ENCODE measurements at places on chromosomes 13 and 19.

- no peak for DNase-seq
Observed at GRCh38 chr19:36821758-36822157, 16.4 kb downstream of the ZNF790 start.

GRCh38 chr19:8703223-8703622 lies 4.6 kb upstream of the ACTL9 start:
- no peak for DNase-seq

- DNase-seq: no peak
Observed at GRCh38 chr13:112172017-112172416, 105.1 kb downstream of the SOX1 start.

GRCh38 chr13:98405107-98405571 lies 171.8 kb downstream of the STK24 start:
- DNase-seq: peak; percentile 29

DNA sequence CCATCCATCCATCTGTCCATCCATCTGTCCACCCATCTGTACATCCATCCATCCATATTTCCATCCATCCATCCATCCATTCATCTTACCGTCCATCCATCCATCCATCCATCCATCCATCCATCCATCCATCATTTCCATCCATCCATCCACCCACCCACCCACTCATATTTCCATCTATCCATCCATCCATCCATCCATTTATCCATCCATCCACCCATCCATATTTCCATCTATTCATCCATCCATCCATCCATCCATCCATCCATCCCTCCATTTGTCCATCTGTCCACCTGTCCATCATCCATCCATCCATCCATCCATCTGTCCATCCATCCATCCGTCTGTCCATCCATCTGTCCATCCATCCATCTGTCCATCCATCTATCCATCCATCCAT lies 20.3 kb upstream of the EMC10 start:
- no peak for DNase-seq

DNA sequence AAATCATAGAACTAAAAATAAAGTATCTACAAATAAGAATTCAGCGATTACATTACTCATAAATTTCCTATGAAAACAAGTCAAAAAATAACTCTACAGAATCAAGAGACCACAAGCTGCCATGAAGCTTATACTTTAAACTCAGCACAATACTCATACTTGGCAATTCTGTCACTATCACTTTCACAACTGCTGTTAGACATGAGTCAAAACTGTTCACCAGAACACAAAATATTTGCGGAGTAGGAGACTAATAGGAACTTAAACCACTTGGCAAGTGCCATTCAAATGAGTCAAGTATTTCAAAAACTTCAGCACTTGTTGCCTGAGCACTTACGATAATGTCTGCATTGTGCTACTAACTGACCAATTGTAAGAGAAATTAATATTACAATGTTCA lies 387.8 kb upstream of the GPC6 start:
- DNase-seq: no peak

DNA sequence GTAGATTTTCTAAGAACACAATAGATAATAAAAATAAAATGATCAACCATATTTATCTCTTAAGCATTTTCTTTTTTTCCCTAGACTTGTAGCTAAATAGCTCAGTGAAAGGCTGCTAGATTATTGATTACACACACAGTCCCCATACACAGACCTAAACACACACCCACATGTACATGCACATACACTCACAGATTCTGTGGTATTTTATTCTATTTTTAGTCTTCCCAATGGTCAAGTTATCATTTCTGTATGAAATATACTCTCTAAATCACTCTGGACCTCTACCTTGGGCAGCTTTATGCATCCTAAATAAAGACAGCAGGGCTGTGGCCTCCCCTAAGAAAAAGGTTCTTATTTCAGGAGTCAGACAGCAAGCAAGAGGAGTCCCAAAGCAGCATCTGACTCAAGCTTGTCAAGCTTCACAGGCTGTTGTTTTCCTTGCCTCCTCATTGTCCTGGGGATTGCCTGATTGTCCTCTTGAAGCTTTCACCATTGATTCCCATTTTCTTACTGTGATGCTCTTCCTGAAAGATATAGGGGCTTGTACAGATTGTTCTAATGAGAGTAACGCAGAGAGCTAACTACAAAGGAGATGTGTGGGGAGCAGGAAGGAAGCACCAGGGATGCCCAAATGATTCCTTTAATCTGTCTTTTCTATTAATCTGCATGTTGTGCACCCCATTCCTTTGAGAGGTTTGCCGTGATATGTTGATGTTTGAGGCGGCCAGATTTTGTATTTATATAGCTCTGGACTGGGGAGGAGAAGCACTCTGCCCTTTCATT lies 986.5 kb downstream of the PCDH17 start:
- no peak for DNase-seq

DNA sequence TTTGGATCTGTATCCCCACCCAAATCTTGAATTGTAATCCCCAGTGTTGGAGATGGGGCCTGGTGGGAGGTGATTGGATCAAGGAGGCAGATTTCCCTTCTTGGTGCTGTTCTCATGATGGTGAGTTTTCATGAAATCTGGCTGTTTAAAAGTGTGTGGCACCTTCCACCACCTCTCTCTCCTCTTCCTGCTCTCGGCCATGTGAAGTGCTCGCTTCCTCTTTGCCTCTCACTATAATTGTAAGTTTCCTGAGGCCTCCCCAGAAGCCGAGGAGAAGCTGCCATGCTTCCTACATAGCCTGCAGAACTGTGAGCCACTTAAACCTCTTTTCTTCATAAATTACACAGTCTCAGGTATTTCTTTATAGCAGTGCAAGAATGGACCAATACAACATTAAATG lies 15.7 kb downstream of the COMMD6 start:
- DNase-seq: no peak

DNA sequence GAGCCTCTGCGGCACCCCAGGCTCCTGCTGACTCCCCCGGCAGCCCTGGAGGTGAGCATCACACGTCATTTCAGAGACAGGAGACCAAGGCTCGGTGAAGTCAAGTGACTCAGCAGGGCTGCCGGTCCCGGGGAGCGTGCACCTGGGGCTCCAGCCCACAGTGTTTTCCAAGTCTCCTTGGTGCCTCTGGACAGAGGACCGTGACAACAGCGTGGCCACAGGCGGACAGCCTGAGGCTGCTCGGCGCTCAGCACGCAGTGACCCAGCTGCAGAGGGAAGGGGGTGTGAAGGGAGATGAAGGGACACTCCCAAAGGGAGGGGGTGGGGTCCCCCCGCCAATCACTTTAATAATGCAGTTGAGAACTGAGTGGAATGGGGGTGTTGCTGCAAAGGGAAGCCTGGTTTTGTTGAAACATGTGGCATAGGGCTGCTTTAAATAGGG lies 17.5 kb upstream of the ASPDH start:
- DNase-seq: no peak

DNA sequence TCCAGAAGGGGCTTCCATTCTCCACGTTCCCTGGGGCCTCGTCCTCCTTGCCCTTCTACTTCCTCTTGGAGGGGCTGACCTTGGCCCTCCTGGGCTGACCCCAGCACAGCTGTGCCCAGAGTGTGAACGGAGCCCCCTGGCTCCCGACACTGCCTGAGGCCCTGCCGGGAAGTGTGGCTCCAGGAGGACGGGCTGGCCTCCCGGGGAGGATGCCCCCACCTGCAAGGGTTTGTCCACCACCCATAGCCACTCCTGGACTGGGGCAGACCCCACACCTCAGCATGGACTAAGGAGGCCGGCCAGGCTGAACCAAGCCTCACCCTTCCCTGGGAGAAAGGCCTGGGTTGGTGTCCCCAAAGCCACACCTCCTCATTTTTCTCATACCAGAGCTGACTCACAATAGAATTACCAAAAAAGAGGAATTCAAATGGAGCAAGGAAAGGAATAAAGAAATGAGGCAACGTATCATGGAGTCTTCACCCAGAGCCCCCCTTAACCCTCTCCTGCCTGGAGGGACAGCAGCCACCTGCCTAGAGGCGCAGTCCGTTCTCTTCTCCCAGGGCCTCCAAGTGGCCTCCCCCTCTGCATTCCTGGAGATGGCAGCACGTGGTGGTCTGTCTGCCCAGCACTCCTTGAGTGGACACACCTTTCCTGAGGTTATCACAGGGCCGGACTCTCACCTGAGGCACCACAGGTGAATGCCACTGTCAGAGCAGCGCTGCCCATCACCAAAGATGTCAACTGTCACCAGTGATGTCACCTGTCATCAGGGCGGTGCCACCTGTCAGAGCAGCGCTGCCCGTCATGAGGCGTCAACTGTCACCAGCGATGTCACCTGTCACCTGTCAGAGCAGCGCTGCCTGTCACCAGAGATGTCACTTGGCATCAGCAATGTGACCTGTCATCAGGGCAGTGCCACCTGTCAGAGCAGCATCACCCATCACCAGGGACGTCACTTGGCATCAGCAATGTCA lies 3.1 kb upstream of the C13orf46 start:
- no peak for DNase-seq

DNA sequence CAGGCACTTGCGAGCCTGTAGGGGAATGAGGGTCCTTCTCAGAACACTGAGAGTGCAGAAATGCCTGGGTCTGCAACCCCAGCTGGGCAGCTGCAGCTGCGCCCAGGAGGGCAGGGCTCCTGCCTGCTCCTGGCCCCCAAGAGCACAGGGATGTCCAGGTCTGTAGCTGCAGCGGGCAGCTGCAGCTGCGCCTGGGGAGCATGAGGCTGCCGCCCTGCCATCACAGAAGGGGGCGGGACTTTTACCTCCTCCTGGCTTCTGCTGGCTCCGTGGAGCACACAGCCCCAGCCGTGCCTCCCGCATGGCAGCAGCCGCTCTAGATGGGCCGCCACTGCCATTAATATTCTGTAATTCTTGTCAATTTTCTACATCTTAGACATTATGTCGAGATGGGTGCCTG lies 17.8 kb downstream of the CPB2 start:
- no peak for DNase-seq

DNA sequence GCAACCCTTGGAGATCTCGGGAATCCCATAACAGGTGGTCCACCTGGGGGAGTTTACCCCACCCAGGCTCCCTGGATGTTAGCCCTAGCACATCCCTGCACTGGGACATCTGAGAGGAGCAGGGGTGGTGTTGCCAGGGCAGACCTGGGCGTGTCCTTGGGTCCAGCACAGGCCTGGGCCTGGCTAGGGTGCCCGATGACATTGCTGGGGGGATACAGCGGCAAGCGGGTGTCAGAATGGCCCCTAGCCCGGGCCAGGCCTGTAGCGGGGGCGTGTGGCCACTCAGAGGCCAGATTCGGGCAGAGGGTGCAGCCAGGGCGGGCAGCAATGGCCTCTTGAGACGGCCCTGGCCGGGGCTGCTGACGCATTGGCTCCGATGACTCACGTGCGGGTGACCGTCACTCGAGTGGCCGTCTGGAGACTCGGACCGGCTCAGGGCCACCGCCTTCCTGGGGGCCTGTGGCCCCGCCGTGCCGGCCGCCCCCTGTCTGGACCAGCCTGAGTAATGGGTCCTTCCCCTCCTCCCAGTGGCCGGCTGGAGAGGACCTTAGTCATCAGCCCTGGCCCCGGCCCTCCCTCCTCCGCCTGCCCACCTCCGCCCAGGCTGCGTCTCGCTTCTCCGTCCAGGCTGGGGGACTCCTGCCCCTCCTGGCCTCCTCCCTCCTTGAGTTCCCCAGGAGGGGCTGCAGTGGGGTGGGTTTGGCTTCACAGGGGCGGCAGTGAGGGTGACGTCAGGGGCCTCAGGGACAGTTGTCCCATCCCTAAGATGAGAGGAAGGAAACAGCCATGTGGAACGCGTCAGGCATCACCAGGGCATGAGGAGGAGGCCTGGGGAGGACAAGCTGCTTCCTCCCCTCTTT lies 23.2 kb upstream of the CRTC1 start:
- no peak for DNase-seq

- no peak for DNase-seq
Observed at GRCh38 chr13:26555413-26555812, 2.1 kb upstream of the WASF3 start.

GRCh38 chr19:55253842-55254624 lies 4.8 kb downstream of the PPP6R1 start:
- DNase-seq: peak; percentile 14

GRCh38 chr13:113854238-113855011 lies 9.5 kb downstream of the GAS6 start:
- DNase-seq: no peak

DNA sequence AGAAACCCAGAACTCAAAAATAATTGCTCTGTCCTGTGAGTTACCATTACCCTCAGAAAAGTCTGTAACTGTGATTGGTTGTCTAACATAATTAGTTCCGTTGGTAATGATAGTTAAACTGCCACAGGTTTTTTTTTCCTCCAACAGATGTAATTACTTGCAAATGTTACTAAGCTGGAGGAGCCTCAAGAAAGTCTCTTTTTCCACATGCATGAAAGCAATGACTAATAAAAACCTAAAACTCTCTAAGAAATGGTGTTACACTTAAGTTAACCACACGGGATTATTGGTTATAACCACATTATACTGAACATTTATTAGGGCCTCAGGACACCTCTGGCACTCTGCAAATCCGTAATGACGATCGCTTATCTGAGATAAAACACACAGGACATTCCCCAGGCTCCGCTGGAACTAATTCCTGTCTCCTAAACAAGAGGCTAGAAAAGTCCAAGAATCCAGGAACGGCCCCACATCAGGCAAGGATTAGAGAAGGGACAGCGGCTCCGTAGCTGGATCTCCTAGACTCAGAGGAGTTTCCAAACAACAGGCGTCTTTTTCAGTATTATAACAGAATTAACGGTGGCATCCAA lies 753 bp downstream of the ZNF235 start:
- no peak for DNase-seq

DNA sequence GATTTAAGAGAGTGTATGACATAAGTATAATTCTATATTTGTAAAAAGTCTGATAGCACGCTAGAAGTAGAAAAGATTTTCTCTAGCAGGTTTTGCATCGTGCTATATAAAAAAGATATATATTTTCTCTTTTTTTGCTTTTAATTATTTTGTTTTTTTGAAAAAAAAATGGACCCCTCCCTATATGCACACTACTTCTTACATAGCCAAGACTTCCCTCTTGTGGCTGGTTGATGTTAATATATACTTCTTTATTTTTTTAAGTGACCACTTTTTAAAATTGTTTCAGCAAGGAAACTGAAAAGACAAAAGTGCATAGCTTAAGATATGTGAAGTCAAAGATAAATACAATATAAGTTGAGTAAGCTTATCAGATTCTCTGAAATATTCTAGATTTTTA lies 1202.8 kb downstream of the DIAPH3 start:
- DNase-seq: no peak

- no peak for DNase-seq
Observed at GRCh38 chr19:13262450-13262849, 112.2 kb downstream of the IER2 start.

All from NCI-H2107 (cell line).